CD4-positive, alpha-beta T cell (primary cell): ENCODE measurements at places on chromosomes 3 and 15.
A peak's percentile ranks its signal among the peaks of the same experiment; 100 is the strongest.

DNA sequence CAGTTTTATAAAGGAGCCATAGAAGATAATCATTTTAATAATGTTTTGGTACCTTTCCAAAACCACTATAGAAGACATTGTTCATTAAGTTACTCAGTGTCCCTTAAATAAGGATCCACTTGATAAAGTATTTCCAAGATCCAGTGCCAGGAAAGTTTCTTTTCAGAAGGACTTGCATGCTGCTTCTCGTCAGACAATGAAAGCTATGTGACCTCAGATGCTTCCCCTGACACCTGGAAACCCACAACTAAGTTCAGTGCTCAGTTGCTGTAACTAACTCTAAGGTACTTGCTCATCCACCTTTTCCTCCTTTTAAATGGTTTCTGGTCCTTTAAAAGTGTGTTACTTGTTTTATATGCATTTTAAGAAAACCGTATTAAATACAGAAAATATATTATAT, 7.3 kb downstream of the SSR3 start:
- no peak overlapping the region for H3K4me3 ChIP-seq
- H3K27ac ChIP-seq: no peak overlapping the region
- peaks cover 77% of the 10 kb centered on the region for H3K36me3 ChIP-seq

DNA sequence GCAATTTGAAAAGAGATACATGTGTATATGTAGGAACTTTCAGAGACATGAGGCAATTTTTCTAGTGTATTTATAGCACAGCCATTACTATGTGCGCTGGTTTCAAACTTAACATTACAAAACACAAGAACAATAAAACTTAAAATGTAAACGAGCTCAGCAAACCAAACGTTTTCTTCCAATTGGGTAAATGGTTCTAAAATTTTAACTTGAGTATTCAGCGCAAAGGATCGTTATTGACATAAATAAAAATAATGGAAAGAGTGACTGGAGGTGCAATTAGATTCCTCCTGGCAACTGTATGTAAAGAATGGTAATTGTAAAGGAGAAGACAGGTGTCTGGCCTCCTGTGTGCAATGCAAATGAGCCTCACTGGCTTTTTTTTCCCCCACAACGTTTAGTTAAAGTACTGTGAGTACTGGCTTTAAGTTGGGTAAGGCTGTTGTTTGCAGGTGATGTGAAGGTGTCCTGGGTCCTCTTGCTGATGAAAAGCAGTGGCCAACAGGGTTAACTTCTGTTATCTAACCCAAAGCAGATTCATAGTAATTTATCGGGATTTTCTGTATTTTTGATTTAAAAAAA, 14.1 kb upstream of the GADL1 start:
- no peaks in the 10 kb centered on the region for H3K4me1 ChIP-seq
- H3K27ac ChIP-seq: no peak overlapping the region
- DNase-seq: no peak
- H3K36me3 ChIP-seq: no peaks in the 10 kb centered on the region
- H3K27me3 ChIP-seq: no peaks in the 10 kb centered on the region
- no peak overlapping the region for H3K4me3 ChIP-seq

DNA sequence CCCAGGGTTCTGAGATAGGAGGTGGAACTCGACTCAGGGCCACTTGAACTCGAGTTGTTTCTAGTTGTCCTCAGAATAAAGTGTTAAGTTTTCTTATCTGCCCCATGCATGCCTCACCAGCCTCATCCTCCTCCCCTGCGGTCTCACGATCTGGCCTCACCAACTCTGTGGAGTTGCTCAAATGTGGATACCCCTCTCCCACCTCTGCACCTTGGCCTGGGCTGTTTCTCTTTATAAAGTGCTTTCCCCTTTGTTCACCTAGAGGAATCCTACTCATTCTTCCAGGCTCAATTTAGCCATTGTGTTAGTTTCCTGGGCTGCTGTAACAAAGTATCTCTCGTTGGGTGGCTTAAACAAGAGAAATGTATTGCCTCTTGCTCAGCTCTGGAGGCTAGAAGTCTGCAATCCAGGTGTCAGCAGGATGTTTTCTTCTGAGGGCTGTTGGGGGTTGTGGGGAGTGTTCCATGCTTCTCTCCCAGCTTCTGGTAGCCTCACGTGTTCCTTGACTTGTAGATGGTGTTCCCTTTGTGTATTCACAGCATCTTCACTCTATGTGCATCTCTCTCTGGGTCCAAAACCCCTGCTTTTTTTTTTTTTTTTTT, 100.7 kb downstream of the MEX3B start:
- H3K27ac ChIP-seq: no peak overlapping the region
- H3K36me3 ChIP-seq: no peaks in the 10 kb centered on the region
- H3K27me3 ChIP-seq: no peaks in the 10 kb centered on the region
- H3K4me3 ChIP-seq: no peak overlapping the region

DNA sequence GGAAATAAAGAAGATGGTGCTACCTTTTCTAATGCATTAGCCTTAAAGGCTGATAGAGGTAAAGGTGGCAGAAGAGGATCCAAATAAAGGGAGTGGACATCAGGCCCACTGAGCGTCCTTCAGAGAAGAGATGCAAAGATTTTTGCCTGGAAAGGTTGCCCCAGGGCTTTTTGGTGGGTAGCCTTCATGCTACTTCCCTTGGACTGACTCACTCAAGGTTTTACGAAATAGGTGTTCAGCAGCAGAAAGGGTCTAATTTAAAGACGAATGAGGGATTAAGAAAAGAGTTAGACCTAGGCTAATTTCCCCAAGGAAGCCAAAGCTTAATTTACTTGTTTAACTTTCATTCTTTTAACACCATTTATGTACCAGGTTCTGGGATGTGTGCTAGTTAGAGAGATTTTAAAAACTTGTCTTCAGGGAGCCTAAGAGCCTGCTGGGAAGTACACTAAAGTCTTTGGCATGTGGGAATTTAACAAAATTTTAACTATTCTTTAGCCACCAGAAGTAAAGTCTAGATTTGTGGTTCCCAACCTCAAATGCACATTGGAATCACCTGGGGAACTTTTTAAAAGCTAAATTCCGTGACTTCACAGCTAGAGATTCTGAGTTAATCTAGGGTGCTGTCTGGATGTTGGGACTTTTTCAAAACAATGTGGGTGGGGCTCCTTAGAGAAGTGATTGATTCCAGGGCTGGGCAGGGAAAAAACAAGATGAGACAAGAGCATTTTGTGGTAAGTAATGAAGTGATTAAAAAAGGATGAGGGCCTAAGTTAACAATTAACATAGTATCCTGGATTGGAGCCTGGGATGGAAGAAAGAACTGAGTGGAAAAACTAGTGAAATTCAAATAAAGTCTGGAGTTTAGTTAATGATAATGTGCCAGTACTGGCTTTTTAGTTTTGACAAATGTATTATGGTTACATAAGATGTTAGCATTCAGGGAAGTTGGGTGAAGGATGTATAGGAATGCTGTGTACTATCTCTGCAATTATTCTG, 3.4 kb downstream of the IL20RB start:
- H3K4me1 ChIP-seq: no peaks in the 10 kb centered on the region
- H3K36me3 ChIP-seq: no peaks in the 10 kb centered on the region
- no peaks in the 10 kb centered on the region for H3K27me3 ChIP-seq
- H3K27ac ChIP-seq: no peak overlapping the region
- no peak overlapping the region for H3K4me3 ChIP-seq
- no peak for DNase-seq

GRCh38 chr3:13896473-13897154, 16.7 kb upstream of the WNT7A start:
- no peaks in the 10 kb centered on the region for H3K27me3 ChIP-seq
- H3K27ac ChIP-seq: no peak overlapping the region
- peak; percentile 33 for DNase-seq
- no peaks in the 10 kb centered on the region for H3K36me3 ChIP-seq
- peaks cover 37% of the 10 kb centered on the region for H3K4me1 ChIP-seq

- H3K4me1 ChIP-seq: no peaks in the 10 kb centered on the region
- H3K4me3 ChIP-seq: no peak overlapping the region
- DNase-seq: no peak
Measured at GRCh38 chr3:175980486-175981090, 1121.5 kb downstream of the NAALADL2 start.

GRCh38 chr3:54134155-54134554, 11.8 kb downstream of the CACNA2D3 start:
- H3K27ac ChIP-seq: no peak overlapping the region
- DNase-seq: no peak
- H3K27me3 ChIP-seq: no peaks in the 10 kb centered on the region
- no peak overlapping the region for H3K4me3 ChIP-seq
- H3K4me1 ChIP-seq: no peaks in the 10 kb centered on the region
- H3K36me3 ChIP-seq: no peaks in the 10 kb centered on the region

GRCh38 chr15:58551764-58552504, 120.1 kb downstream of the LIPC start:
- peaks cover 17% of the 10 kb centered on the region for H3K4me1 ChIP-seq
- H3K4me3 ChIP-seq: no peak overlapping the region
- no peaks in the 10 kb centered on the region for H3K27me3 ChIP-seq
- H3K27ac ChIP-seq: no peak overlapping the region
- no peaks in the 10 kb centered on the region for H3K36me3 ChIP-seq

- no peak overlapping the region for H3K4me3 ChIP-seq
- no peaks in the 10 kb centered on the region for H3K27me3 ChIP-seq
- no peaks in the 10 kb centered on the region for H3K4me1 ChIP-seq
- no peaks in the 10 kb centered on the region for H3K36me3 ChIP-seq
- H3K27ac ChIP-seq: no peak overlapping the region
- no peak for DNase-seq
Measured at GRCh38 chr3:127867986-127868385, 45.7 kb upstream of the MGLL start.

- no peaks in the 10 kb centered on the region for H3K4me1 ChIP-seq
- DNase-seq: no peak
- H3K27me3 ChIP-seq: no peaks in the 10 kb centered on the region
- H3K27ac ChIP-seq: no peak overlapping the region
- no peak overlapping the region for H3K4me3 ChIP-seq
Measured at GRCh38 chr3:64417816-64418215, 192.6 kb upstream of the PRICKLE2 start.

DNA sequence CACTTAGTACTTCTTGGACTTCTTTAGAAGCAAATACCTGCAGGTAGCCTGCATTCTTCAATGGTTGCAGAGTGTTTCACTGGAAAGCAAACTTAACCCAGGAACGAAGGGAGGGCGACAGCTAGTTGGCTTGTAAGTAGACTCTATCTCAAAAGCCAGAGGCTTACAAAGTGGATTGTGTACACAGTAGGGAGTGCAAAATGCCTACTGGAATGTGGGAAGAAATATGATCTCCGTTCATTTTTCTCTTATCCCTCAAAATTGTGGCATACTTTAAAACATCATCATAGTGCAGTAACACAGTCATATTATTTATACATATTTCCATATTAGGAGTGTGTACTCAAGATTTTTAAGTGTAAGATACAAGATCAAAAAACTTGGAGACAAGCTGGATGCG, 155.7 kb downstream of the LIPC start:
- H3K4me1 ChIP-seq: peaks cover 5% of the 10 kb centered on the region
- no peak overlapping the region for H3K27ac ChIP-seq
- H3K4me3 ChIP-seq: no peak overlapping the region
- no peak for DNase-seq

DNA sequence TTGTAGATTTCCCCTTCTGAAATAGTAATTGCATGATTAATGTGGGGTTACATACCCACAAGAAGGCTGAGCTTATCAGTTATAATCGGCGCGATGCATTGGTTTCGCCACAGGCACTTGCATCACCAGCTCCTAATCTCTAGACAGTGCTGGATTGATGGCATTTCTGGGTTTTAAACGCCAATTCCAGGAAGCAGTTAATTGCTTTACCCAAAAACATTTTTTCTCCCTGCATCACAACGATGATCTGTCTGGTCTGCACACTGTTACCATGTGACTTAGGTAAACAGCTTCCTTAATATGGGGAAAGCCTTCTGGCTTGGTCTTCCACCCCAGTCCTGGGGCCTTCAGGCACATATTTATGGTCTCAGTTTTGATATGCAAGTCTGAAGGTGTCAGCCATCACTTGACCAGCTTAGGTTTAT, 70.0 kb upstream of the HEG1 start:
- H3K27ac ChIP-seq: no peak overlapping the region
- H3K36me3 ChIP-seq: no peaks in the 10 kb centered on the region
- no peak overlapping the region for H3K4me3 ChIP-seq

DNA sequence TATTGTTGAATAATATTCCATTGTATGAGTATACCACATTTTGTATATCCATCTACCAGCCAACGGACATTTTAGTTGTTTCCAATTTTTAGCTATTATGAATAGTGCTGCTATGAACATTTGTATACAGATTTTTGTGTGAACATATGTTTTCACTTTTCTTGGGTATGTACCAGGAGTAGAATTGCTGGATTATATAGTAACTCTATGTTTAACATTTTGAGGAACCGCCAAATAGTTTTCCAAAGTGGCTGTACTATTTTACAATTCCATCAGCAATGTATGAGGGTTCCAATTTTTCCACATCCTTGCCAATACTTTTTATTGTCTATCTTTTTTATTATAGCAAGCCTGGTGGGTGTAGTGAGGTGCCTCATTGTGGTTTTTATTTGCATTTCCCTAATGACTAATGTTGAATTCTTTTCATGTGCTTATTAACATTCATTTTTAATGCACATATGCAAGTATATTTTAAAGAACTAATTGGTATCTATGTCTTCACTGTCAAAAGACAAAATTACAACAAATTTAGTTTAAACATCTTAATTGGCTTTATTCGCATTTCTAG, 77.5 kb upstream of the PIAS1 start:
- no peak for DNase-seq
- no peak overlapping the region for H3K27ac ChIP-seq
- no peaks in the 10 kb centered on the region for H3K27me3 ChIP-seq
- no peaks in the 10 kb centered on the region for H3K4me1 ChIP-seq
- H3K4me3 ChIP-seq: no peak overlapping the region

GRCh38 chr3:186244016-186244415, 118.0 kb downstream of the DGKG start:
- no peak for DNase-seq
- no peak overlapping the region for H3K4me3 ChIP-seq
- no peak overlapping the region for H3K27ac ChIP-seq

DNA sequence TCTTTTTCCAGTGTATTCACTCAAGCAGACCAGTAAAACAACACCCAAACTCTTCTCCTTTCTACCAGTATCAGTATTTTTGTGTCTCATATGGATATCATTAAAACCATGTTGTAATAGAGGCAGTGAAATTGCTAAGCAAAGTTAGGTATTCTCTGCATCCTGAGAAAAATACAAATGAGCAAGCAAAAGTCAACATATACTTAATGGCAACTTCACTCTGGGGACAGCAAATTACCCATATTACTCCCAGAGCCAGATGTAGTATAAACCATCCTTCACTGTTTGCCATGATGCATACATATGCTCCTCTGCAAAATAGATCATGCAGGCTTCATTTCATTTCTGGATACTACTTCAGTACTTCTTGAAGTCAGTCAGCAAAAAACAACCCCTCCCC, 22.1 kb downstream of the UBA5 start:
- H3K36me3 ChIP-seq: peaks cover 67% of the 10 kb centered on the region
- DNase-seq: no peak
- no peak overlapping the region for H3K27ac ChIP-seq
- no peaks in the 10 kb centered on the region for H3K27me3 ChIP-seq
- H3K4me1 ChIP-seq: no peaks in the 10 kb centered on the region

GRCh38 chr3:50254577-50255250, 14.2 kb upstream of the SEMA3B start:
- H3K4me3 ChIP-seq: no peak overlapping the region
- H3K27me3 ChIP-seq: no peaks in the 10 kb centered on the region
- H3K36me3 ChIP-seq: peaks cover 92% of the 10 kb centered on the region
- H3K27ac ChIP-seq: no peak overlapping the region
